Esophagus muscularis mucosa (tissue), 4 donors: ENCODE measurements at places on chromosomes 12 and 14. TPM values are rescaled to one million over a fixed set of nuclear protein-coding genes. Genes with fewer than 3 reads are reported as not detected.

The AQP5 gene
- total RNA-seq, result not detected

The SMIM41 gene
- 2.9 TPM for total RNA-seq

GRCh38 chr12:68453876-68454275 lies 121.7 kb upstream of the MDM1 start:
- no peaks in the 10 kb centered on the region for H3K27me3 ChIP-seq
- H3K4me1 ChIP-seq, result peaks cover 30% of the 10 kb centered on the region
- no peaks in the 10 kb centered on the region for H3K36me3 ChIP-seq
- H3K27ac ChIP-seq, result no peak overlapping the region
- no peak overlapping the region for H3K4me3 ChIP-seq

- H3K27ac ChIP-seq, result no peak overlapping the region
- no peaks in the 10 kb centered on the region for H3K4me1 ChIP-seq
- H3K36me3 ChIP-seq, result no peaks in the 10 kb centered on the region
Measured at GRCh38 chr12:15605881-15606590, 183.2 kb downstream of the EPS8 start.

DNA sequence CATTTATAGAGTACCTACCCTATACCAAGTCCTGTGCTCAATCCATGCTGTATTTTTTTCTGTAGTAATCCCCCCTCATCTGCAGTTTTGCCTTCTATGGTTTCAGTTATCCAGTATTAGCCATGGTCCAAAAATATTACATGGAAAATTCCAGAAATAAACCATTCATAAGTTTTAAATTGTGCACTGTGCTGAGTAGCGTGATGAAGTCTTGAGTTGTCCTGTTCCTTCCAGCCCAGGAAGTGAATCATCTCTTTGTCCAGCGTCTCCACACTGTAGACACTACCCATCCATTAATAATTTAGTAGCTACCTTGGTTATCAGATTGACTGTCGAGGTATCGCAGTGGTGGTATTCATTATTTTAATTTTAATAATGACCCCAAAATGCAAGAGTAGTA lies 54.2 kb downstream of the SUDS3 start:
- DNase-seq, result no peak
- no peaks in the 10 kb centered on the region for H3K27me3 ChIP-seq
- no peak overlapping the region for H3K4me3 ChIP-seq
- no peak overlapping the region for H3K27ac ChIP-seq
